Amniotic epithelial cell (primary cell): ENCODE measurements at places on chromosomes 2 and 18.

DNA sequence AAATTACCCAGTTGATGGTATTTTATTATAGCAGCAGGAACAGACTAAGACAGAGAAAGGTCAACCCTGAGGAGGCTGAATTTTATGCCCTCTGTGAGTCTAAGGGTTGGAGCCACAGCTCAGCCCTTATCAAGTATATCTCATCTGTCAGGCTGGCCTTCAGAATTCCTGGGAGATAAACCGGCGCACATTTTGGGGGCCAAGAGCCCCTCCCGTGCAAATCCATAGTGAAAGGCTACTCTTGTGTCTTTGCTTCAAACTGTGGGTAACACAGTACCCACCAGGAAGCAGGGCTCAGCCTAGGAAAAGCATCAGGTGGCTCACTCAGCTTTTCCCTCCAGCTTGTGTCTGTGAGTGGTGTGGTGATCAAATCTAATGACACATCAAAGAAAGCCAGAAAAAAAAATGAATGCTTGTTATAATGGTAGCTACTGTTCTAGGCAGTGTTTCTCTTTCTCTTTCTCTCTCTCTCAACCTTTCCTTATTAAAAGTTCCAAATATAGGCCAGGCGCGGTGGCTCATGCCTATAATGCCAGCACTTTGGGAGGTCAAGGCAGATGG is 25.0 kb upstream of the ASXL2 start:
- DNase-seq: no peak

DNA sequence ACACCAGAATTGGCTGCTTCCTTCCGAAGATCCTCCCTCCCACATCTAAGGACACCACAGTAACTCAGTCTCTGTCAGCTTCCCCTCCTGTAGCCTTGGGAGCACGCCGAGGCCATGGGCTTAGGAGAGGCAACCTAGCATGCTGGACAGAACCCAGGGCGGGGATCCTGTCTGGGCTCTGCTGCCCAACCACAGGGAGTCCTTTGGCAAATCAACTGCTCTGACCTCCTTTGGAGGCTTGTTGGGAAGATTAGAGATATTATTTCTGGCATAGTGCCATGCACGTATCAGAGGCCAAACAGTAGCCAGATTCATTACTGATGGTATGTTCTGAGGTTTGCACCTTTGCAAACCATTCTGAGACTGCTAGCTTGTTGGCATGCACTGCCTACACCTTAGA is 262.7 kb upstream of the EPAS1 start:
- peak; percentile 59 for DNase-seq

DNA sequence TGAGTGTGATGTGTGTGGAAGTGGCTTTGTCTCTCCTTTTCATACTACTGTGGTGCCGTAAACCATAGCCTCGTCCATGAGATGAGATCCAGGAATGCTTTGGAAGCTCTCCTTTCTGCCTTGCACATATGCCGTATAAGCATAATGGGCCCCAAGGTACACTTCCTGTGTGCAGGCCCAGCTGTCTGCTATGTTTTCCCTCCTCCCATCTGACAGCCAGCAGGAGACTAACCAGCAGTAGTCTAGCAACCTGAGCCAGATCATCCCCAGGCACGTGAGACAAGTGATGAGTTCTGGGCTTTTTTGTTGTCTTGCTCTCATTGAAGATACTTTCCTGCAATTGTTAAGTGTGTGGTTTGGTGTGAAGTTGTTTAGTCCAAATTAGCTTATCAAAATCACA is 555.5 kb upstream of the LRRTM4 start:
- no peak for DNase-seq

DNA sequence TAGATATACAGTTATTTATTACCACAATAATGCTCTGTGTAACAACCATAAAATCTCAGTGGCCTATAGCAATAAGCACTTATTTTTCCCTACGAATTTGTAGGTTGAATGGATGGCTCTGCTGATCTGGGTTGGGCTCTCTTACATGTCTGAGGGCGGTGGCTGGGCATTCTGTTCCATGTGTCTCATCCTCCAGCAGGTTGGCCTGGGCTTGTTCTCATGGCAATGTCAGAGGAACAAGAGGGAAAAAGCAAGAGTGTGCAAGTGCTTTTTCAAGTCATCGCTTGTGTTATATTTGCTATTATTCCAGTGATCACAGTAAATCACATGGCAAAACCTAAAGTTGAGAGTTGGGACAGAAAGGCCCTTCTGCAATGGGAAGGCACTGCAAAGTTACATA is 30.4 kb upstream of the MYO3B start:
- no peak for DNase-seq

DNA sequence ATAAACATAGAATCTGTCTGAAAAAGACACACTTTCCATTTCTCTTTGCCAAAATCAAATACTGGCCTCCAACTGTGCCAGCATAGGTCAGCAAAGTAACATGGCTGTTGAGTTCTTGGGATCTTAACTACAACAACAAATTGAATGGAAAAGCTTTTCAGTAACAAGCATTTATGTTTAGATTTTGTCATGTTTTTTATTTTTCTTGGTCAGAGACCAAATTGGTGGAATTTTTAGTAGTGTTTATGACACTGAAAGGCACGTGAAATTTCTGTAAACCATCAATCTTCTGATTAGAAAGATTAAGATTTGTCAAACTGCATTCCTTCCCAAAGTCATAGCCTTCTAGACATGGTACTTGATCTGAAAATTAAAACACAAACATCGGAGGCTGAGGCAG is 77.6 kb downstream of the PDE1A start:
- DNase-seq: no peak

GRCh38 chr2:168003876-168004275 is 243.5 kb downstream of the STK39 start:
- no peak for DNase-seq

GRCh38 chr2:68340226-68341061 is 20.7 kb upstream of the CNRIP1 start:
- DNase-seq: no peak

GRCh38 chr18:45376193-45376592 is 239.1 kb upstream of the SLC14A2 start:
- no peak for DNase-seq

DNA sequence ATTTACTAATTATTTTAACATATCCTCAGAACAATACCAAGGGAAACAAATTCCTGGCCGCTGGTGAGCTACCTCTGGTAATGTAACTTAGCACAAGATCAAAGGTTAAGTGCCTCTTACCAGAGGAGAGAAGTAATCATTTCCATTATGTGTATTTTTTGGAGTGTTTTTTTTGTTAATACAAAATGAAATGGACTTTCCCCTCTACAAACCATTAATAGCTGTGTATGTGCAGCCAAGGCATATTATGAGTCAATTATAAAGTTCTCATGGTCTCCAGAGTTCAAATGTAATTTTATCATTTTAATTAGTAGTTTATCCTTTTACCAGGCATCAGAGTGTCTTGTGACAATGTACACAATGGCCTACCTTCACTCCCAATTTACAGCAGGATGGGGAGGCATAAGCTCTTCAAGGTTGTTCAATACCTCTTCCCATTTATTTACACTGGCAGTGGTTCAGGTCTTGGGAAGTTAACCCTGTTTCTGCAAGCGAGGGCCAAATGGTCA is 242.2 kb downstream of the TGIF1 start:
- DNase-seq: no peak

- no peak for DNase-seq
Observed at GRCh38 chr18:74902147-74902455, 304.4 kb downstream of the ZNF407 start.

DNA sequence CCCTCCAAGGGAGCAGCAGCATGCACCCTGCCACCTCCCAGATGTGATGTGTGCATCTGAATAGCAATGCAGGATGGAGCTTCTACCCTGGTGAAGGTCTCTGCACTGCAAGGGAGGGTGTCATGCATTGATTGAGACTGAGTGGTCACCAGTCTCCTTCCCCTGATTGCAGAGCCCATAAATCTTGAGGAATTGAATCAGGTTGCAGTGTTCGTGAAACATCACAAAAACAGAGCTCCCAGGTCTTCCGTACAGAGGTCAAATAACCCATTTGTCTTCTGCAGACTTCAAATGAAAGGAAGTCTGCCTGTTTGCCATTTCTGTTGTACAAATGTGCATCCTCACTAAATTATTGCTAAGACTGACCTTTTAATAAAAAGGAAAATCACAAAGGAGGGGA is 136.8 kb downstream of the WDSUB1 start:
- no peak for DNase-seq

GRCh38 chr18:32714571-32715148 is 58.2 kb downstream of the KLHL14 start:
- peak; percentile 44 for DNase-seq

DNA sequence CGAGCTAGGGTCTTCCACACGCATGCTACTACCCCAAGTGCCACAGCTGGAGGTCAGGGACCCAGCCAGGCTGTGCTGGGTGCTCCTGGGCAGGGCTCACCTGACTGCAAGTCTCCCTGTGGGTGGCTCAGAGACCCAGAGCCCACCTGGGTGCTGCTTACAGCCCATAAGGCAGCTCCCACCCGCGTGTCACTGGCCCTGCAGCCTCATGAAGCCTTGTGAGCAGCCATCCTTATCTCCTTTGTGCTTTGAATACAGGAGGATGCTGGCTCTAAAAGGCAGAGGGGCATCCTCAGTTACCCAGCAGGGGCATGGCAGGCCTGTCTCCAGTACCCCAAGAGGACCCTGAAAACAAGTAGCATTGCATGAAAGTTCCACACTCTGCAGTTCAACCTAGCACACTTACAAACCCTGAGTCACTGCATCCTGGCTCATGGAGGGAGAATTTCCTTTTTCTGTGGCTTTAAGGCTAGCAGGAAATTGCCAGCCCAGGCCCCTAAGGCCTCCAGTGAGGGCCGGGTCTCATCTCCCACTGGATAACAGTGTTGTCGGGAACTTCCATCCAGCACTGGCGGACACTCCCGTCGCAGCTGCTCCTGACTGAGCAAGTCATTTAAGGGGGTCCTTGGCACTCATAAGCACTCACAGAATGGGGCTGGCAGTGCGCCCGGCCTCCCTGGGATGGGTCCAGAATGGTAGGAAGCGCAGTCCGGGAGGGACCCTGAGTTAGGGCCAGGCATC is 137.1 kb downstream of the RPIA start:
- no peak for DNase-seq

GRCh38 chr2:31267437-31268120 is 33.6 kb downstream of the EHD3 start:
- DNase-seq: no peak

DNA sequence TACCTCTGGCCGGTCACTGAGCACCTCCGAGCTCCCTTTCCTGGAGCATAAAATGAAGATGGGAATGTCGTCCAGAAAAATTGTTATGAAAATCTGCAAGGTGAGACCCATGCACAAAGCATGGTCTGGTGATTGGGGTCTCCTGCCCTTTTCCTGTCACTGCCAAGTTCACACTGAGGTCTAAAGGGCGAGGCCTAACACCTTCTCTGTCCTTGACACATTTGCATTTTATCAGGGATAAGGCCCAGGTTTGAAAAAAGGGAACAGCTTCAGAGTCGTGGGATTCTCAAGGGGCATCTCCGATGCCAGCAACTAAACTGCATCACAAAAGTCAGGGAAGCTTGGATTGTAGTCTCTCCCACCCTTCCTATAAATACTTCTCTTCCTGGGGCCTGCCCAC is 24.7 kb downstream of the GNAL start:
- DNase-seq: no peak

DNA sequence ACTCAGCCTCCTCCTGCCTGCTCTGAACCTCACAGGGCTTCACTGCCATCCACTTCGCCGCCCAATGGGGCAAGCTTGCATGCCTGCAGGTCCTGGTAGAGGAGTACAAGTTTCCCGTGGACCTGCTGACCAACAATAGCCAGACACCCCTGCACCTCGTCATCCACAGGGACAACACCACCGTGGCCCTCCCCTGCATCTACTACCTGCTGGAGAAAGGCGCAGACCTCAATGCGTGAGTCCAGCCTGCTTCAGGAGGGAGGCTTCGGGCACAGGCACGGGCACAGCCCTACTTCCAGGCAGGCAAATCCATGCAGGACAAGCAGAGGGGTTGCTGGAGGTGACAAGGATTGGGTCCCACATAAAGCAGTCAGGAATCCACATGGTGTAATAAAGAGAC is 1.2 kb downstream of the ANKRD53 start:
- no peak for DNase-seq

DNA sequence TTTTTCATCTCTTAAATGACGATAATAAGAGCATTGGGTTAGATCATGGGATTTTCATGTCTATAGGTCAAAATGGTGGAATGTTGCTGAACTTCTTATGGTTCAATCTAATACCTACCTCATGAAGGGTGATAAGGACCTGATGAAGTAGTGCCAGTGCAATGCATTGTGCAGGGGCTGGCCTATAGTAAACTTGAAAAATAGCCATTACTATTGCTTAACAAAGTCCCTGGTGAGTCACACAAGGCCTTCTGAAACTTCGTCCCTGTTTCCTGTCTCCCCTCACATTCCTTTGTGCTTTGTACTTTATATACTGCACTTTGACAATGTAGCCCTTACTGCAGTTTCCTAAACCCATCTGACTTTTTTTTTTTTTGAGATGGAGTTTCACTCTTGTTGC is 515.9 kb downstream of the SLC4A3 start:
- peak; percentile 83 for DNase-seq

GRCh38 chr2:145595296-145595695 is 1075.4 kb upstream of the ZEB2 start:
- peak; percentile 84 for DNase-seq

DNA sequence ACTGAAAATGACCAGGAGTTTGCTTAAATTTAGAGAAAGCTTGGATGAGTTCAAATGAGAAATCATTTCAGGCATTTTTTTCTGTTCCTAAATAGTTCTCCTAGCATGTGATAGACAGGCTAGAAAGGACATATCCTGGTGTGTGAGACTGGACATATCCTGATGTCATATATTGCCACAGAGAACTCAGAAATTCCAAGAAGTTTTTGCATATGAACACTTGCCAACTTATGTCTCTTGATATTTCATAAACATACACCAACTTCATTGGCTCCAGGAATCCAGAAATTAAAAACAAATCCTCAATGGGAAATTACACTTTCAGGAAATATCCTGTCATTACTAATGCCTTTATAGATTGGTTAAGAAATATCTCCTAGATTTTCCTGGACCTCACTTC is 2.9 kb upstream of the SERPINB4 start:
- DNase-seq: peak; percentile 27

DNA sequence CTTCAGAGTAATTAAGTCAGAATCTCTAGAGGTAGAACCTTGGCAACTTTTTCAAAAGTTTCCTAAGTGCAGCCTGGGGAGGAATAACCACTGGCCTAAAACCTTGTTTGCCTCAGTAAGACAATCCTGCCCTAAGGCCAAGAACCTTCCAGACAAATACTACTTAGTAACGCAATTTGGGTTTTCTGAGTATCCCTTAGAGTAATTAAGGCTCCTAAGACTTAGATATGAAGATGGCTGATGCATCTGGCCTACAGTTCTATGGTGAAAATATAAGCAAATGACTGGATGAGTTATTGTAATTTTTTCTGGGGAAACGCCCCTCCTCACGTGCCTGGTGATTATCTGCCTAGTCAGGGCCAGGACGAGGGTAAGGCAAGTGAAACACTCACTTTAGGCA is 95.7 kb upstream of the DLX2 start:
- DNase-seq: no peak
